ENCODE measurements at places on chromosomes 12 and 14.

- no peak for DNase-seq
Measured at GRCh38 chr12:65168681-65169319, 583 bp upstream of the LEMD3 start.

GRCh38 chr12:64633011-64633939 lies 23.0 kb downstream of the RASSF3 start:
- DNase-seq = no peak

GRCh38 chr12:41277100-41277945 lies 89.2 kb downstream of the PDZRN4 start:
- no peak for DNase-seq

GRCh38 chr14:37247791-37248461 lies 50.2 kb downstream of the MIPOL1 start:
- DNase-seq = no peak

DNA sequence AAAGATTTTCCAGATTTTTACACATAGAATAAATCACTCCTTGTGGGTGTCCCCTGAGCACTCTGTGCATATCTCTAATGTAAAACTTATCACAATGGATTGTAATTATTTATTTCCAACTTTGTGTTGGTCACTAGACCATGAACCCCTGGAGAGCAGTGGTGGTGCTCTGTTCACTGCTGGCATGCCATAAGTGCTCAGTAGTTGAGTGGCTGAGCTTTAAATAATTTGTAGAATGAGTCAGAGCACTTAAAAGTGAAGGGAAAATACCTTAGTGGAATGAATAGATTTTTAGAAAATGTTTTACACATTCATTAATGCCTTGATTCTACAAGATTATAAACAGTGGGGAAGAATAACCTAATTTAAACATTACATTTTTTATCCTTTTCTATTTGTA lies 6.3 kb downstream of the MGAT4C start:
- no peak for DNase-seq

- peak; percentile 68 for DNase-seq
Measured at GRCh38 chr12:51820526-51821439, 27.7 kb downstream of the FIGNL2 start.

DNA sequence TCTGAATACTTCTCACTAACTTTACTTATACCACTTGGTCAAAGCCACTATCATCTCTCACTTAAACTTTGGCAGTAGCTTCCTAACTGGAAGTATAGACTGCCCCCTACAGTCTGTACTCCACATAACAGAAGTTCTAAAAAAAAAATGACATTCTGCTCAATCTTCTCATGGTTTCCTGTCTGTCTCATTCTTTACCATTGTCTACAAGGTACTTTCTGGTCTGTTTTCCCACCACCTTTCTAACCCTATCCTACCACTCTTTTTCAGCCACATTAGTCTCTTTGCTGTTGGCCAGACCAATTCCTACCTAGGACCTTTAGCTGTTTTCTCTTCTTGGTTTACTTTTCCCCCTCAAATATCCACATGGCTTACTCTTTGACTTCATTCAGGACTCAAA lies 14.7 kb downstream of the CPSF6 start:
- no peak for DNase-seq

GRCh38 chr14:31090883-31091764 lies 64.9 kb upstream of the STRN3 start:
- no peak for DNase-seq

- no peak for DNase-seq
Measured at GRCh38 chr12:10268037-10268436, 39.6 kb upstream of the KLRD1 start.

DNA sequence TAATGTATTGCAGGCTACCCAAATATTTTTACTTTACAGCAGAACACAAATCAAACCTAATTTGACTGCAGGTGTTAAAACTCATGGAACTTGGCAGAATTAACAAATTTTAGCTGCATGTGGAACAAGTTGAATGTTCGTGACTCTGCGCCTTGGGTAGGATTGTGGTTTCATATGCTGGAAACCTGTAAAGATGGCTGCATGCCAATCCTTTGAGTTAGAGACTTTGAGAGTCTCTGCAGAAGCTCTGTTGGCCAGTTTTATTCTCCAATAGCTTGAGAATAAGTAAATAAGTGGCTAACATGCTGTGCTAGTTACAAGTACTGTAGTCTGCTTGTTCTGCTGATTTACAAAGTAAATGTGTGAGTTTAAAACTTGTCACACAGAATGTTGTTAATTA lies 77.8 kb downstream of the PDE6H start:
- no peak for DNase-seq

GRCh38 chr14:99809859-99810558 lies 16.8 kb downstream of the EML1 start:
- peak; percentile 32 for DNase-seq

DNA sequence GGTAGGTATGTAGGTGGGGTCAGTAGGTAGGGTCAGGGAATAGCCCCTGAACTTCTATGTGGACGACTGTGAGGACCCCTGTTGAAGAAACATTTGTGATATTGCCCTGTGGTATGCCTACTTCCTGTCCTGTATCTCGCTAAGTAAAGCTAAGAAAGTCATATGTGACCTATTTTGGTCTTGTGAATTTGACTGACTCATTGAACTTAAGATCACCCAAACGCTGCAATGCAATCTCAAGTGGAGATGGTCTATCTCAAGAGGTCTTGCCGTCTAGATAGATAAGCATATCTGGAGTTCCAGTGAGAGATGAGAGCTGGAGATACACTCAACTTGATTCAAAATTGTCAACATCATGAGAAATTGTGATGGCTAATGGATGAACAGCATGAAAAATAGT lies 73.8 kb downstream of the TRAFD1 start:
- no peak for DNase-seq

- no peak for DNase-seq
Measured at GRCh38 chr14:57609192-57610075, 115.8 kb upstream of the CCDC198 start.

GRCh38 chr12:74644681-74645080 lies 107.0 kb downstream of the ATXN7L3B start:
- DNase-seq = no peak

GRCh38 chr12:112349431-112349830 lies 32.8 kb downstream of the HECTD4 start:
- DNase-seq = no peak

GRCh38 chr14:104403421-104404220 lies 175.9 kb upstream of the C14orf180 start:
- DNase-seq = peak; percentile 35

DNA sequence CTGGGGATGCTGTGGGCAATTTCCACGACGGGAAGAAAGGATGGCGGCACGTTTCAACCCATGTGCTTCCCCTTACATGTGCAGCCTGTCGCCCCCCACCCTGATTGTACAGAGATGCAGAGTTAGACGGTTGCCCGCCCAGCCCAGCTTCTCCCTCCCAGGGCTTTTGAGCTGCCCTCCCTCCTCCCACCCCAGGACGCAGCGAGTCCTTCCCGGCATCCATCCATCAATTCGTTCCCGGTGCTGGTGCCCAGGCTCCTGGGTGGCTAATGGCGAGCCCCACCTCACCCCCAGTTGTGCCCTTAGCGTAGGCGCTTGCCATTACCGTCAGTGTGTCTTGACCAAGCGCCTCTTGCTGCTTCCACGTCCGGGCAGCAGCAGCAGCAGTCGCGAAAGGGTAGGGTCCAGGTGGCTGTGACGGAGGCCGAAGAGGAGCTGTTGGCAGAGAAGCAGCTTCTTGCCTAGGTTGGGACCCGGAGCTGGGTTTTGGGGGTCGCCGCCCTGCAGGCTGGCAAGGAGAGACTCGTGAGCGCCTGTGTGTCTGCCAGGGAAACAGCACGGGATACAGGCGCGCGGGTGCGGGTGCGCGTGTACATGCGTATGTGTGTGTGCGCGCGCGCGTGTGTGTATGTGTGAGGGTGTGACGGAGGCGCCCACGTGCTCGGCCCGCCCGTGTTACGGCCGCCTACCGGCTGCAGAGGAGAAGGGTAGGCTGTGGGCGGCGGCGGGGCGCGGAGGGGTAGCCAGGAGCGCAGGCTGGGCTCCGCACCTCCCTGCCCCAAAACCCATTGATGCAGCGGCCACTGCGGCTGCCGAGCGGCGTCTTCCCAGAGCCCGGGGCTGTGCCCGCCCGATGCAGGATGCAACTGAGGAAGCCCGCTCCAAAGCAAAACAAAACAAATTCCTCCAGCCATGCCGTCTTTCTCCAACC lies at the start of gene SLC6A15:
Gene SLC6A15, minus strand, starts transcription at position 602 of the 931 bp plus-strand sequence. CDS start 20,679 bp downstream, outside the sequence.
- DNase-seq = no peak

- DNase-seq = no peak
Measured at GRCh38 chr12:114774197-114774596, 90.2 kb upstream of the TBX3 start.

GRCh38 chr14:102594514-102595175 lies 2.2 kb downstream of the RCOR1 start:
- DNase-seq = peak; percentile 55

- DNase-seq = no peak
Measured at GRCh38 chr12:109567296-109567695, 6.0 kb downstream of the MMAB start.

DNA sequence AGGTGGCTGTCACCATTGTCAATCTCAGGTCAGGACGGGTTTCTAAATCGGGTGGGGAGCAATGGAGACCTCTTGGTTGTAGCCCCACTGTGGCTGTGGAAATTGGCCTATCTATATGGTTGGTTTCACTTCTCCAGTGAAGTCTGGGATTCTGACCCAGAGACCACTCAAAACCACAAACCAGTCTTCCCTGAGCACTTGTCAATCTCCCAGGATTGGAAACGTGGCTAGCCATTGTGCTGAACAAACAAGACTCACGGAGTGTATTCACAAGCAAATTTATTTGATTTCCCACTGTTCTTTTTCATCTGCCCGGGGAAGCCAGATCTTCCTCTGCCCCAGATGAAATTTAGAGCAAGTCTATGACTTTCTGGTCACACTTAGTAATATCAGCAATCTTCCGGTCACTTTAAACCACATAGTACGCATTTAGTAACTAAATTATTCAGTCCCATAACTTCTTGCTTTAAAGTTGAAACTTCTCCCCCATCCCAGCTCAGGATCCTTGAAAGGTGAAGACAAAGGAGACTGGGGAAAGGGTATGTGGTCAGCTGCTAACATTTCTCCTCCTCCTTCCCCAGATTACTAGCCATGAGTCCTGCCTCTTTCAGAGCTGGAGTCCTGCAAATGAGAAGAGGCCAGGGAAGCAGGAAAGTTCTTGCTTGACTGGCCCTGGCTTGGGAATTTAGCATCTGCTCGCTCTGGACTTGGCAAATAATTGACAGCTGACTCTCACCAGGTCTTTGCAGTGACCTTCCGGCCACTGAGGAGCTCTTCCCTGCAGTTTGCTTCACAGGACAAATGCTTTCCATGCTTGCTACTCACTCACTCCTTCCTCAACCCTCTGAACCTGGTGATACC lies 123.2 kb upstream of the MAX start:
- peak; percentile 81 for DNase-seq

- no peak for DNase-seq
Measured at GRCh38 chr12:16323010-16323409, 24.4 kb upstream of the MGST1 start.

- DNase-seq = no peak
Measured at GRCh38 chr14:74835645-74836250, 40.2 kb downstream of the PROX2 start.

GRCh38 chr12:28223025-28223554 lies 32.8 kb downstream of the CCDC91 start:
- no peak for DNase-seq

- DNase-seq = no peak
Measured at GRCh38 chr14:100679707-100680438, 46.8 kb upstream of the DLK1 start.

DNA sequence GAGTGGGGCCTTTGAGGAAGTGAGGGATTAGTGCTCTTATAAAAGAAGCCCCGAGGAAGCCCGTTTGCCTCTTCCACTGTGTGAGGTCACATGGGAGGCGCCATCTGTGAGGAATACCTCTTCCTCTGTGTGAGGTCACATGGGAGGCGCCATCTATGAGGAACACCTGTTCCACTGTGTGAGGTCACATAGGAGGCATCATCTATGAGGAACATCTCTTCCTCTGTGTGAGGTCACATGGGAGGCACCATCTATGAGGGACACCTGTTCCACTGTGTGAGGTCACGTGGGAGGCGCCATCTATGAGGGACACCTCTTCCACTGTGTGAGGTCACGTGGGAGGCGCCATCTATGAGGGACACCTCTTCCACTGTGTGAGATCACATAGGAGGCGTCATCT lies 69.7 kb downstream of the SLC24A4 start:
- no peak for DNase-seq

- no peak for DNase-seq
Measured at GRCh38 chr12:16300122-16300521, 22.6 kb upstream of the SLC15A5 start.

DNA sequence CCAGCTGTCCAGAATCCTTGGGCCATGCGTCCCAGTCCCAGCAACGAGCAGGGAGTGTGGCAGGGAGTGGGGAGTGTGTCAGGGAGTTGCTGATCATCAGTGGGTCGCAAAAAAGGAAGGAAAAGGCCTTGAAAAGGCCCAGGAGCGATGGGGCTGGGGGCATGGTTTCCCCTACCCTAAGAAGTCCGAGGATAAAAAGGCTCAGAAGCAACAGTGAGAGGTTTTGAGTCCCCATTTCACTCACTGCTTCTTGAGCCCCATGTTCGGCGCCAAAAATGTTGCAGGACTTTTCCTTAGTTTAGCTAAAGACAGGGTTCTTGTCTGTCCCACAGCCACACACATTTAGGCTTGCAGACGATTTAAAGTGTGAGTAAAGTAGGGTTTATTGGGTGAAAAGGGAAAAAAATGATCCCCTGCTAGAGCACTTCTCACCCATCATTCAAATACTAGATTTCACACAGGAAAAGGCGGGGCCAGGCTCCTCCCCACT lies 189.5 kb downstream of the KCNC2 start:
- DNase-seq = no peak

DNA sequence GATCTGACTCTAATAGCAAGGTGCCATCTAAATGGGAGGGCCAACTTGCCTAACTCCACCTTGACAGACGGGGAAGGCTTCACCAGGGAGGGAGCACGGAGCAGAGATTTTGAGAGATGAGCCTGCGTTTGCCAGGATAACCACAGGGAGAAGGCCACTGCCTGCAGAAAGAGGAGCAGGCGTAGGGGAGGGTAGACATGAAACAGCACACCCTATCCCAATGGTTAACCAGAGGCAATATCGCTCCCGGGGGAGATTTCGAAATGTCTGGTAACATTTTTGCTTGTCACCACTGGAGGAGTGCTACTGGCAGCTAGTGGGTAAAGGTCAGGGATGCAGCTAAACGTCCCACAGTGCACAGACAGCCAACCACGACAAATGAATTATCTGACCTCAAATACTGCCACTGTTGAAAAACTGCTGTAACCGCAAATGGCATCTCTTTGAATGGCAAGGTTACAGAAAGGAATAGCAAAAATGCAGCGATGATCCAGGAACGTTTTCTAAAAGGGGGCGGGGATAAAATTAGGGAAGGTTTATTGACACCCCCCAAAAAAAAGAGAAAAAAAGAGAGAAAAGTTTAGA lies 126.0 kb upstream of the ATF7IP start:
- peak; percentile 32 for DNase-seq

- no peak for DNase-seq
Measured at GRCh38 chr12:6539314-6539682, 5.0 kb downstream of the GAPDH start.

- no peak for DNase-seq
Measured at GRCh38 chr12:129127211-129127610, 273.9 kb downstream of the GLT1D1 start.

GRCh38 chr14:52918486-52918885 lies 32.4 kb downstream of the FERMT2 start:
- no peak for DNase-seq

- no peak for DNase-seq
Measured at GRCh38 chr12:70920251-70920851, at the start of gene PTPRR. PTPRR (minus strand) TSS chr12:70920738; CDS start chr12:70920390, 348 bp downstream.

GRCh38 chr14:97106166-97106565 lies 309.0 kb downstream of the VRK1 start:
- DNase-seq = no peak

GRCh38 chr12:85484387-85484786 lies 204.4 kb downstream of the ALX1 start:
- DNase-seq = no peak

GRCh38 chr12:125169870-125170269 lies 104.6 kb downstream of the AACS start:
- DNase-seq = no peak
